Hippocampal formation (tissue), 2 donors: ENCODE measurements at places on chromosomes 16 and 17.

DNA sequence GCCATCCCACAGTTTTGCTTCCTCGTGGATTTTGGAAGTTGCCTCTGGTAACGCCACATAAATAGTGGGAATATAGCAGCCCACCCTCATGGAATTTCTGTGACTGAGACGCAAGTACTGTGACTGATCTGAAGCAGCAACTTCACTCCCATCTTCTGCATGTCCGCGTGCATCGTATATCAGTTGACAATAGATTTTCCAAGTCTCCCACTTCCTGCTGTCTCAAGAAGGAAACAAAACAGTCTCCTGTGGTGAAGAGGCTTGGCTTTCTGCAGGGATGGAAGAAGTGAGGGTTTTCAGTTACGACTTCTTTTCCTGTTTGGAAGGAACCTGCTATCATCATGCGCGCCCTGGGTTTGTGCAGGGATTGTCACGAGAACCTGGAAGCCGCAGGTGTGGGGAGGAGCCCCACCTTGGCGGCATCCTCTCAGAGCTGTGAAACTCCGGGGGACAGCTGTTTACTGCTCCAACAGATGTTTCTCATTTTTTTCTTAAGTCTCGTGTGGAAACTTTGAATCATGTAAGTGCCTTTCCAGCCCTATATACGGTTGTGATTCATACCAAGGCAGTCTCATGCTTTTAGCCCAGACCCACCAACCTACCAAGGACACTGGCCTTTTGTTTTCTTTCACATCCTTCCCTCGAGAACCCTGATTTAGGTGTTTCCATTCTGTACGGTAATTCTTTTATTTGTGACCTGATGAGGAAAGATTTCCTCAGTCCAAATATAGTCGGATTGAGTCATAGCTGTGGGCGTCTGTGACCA, 57.5 kb downstream of the WIPI1 start:
- DNase-seq: no peak

- DNase-seq: no peak
Measured at GRCh38 chr16:13155780-13156179, 254.4 kb downstream of the SHISA9 start.

DNA sequence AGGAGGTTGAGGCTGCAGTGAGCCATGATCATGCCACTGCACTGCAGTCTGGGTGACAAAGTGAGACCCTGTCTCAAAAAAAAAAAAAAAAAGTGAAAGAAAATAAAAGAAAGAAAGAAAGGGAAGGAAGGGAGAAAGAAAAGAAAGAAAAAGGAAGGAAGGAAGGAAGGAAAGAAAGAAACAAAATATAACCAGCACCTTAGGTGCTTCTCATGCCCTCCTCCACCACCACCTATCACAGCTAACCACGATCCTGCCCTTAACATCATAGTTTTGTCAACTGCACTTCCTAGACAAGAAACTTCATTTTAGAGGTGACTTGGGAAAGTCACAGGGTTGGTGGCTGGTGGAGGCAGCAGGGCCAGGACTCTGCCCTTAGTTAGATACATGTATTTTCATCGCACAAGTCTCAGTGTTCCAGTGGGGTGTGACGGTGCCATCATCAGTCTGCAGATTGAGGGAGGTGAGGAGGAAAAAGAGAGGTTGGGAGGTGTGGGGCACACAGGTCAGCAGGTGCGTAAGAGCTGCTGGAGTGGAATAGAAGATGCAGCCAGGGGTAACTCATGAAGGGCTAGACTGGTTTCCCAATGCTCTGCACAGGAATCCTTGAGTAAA, 10.0 kb downstream of the SUPT4H1 start:
- no peak for DNase-seq

DNA sequence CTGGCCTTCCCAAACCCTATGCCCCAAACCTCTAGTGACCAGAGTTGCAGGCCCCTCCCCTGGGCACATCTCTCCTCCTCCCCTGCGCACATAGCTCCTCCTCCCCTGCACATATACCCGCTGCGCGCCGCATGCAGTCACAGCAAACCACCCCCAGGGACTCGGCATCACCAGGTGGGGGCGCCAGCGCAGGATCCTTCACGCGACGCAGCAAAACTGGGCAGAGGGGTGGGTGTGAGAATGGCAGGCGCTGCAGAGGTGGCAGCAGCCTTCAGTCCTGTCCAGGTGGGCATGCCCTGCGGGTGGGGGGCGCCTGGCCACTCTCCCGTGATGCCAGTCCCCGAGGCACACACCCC, 5.6 kb downstream of the CORO6 start:
- DNase-seq: peak; percentile 83

DNA sequence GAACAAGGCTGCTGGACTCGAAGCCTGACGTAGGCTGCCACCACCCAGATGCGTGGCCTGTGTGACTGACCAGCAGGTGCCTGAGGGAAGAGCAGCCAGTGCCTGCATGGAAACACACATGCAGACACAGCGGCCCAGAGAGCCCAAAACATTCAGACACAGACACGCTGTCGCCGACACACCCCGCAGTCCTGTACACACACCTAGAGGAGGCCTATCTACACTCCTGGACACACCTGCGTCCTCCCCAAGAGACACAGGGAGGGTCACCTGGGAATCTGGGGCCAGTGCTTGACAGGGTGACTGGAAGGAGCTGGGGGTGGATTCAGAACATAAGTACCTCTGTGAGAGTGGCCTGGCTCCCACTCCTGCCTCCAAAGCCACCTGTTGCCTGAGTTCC, 6.1 kb upstream of the TSPOAP1 start:
- no peak for DNase-seq

DNA sequence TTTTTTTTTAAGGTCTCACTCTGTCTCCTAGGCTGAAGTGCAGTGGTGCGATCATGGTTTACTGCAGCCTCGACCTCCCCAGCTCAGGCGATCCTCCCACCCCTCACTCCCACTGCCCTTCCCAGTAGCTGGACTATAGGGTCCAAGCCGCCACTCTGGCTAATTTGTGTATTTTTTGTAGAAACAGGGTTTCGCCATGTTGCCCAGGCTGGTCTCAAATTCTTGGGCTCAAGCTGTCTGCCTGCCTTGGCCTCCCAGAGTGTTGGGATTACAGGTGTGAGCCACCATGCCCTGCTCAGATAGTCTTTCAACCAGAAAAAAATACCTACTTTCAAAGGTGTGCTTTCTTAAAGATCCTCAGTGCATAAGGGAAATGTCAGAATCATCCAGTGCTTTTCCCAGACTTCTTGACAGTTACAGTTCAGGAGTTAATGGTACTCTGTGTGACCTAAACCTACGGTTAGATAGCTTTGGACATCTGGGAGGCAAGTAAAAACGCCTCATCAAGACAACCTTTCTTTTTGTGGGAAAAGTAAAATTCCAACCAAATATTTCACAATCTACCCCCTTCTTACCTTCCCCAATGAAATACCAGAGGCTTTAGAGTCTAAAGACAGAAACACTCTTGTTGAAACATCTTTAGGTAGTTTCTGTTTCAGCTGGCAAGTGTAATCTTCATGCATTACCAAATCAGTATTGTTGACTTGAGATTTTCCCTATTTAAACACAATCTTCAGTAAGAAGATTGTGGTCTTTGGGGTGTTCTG, 6.8 kb downstream of the RSPRY1 start:
- DNase-seq: no peak

- DNase-seq: no peak
Measured at GRCh38 chr16:87921236-87921773, 15.0 kb downstream of the CA5A start.

DNA sequence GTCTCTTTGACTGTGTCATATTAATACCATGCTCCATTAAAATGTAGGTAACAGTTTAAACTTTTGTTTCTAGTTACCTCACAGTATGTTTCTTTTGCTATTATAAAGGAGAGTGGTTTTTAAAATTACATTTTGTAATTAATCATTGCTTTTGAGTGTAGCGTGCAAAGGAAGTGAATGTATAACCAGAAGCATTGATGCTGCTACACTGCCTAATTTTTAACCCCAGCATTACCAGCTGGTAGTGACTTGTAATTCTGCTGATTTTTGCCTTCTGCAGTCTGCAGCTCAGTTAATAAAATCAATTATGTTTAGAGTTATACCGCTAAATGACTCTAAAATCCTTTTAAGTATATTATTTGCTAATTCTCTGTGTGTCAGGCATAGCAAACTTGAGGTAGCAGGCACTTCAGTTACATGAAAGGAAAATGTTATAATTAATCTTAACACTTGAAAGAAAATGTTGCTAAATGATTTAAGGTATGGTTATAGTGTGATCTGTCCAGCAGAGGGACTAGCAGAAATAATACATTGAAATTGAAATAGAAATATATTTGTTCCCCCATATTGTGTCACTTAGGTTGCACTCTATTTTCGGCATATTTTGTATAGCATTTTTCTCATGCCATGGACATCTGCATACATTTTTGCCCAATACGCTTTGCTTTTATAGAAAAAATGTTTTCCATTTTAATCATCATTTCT, 388.5 kb downstream of the CNTNAP4 start:
- no peak for DNase-seq

GRCh38 chr17:74287031-74287602, 13.1 kb downstream of the DNAI2 start:
- no peak for DNase-seq

GRCh38 chr17:27283751-27284150, 10.2 kb upstream of the WSB1 start:
- DNase-seq: no peak

GRCh38 chr17:4566785-4567184, 6.4 kb upstream of the GGT6 start:
- DNase-seq: peak; percentile 39

DNA sequence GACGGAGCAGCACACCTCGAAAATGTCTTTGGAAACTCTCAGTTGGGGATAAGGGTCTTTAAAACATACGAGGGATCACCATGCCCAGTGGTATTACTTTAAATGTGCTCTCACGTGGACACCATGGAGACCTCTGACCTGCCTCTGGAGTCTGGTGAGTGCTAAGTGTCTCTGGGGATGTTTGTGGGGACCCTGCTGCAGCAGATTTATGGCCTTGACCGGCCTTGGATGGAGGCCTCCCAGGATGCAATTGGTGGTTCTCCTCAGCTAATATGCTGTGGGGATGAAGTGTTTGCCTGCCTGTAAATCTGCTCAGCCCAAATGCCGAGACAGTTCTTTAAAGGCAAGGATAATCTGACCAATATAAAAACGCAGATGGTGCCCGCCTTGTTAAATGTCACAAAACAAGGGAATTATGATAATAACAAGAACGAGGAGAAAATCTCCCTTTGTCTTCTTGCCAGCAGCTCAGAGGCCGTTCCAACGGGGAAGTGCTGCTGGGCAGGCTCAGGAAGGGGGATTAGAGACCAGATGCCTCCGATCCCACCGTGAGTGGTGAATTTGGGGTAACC, 154.4 kb downstream of the ABCC12 start:
- DNase-seq: no peak

- DNase-seq: no peak
Measured at GRCh38 chr16:84332975-84333684, 35.2 kb upstream of the ATP2C2 start.

GRCh38 chr16:14351647-14352046, 278.4 kb downstream of the PARN start:
- no peak for DNase-seq

DNA sequence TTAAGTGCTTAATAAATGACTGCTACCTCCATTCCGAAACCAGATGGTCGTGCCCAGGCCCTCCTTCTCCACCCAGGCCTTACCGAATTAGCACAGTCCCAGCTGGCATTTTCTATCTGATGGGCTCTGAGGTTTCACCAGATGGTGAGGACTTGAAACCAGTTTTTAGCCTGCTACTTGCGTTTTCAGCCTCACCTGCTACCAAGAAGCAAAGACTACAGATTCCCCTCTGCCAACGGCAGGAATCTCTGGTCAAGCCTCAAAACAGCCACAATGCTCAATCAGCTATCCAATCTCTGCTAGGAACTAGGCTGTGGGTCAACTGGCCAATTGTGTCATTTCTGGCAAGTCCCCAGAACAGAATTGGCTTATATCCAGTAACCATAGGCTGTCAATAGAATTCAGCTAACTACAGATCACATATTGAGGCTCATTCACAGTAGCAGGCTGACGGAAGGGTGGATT, 11.7 kb downstream of the PECAM1 start:
- no peak for DNase-seq

DNA sequence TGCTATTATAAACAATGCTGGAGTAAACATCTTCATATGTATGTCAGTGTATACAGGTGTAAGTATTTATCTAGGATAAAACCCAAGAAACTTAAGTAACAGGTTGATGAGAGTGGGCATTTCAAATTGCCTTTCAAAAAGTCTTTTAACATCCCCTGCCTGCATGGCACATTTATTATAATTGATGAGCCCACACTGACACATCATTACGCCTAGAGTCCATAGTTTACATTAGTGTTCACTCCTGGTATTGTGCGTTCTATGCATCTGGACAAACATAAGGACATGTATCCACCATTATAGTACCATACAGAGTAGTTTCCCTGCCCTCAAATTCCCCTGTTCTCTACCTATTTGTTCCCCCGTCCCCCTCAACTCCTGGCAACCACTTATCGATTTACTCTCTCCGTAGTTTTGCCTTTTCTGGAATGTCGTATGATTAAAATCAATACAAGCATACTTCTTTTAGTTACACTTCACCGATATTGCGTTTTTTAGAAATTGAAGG, 53.7 kb downstream of the NACA2 start:
- no peak for DNase-seq

DNA sequence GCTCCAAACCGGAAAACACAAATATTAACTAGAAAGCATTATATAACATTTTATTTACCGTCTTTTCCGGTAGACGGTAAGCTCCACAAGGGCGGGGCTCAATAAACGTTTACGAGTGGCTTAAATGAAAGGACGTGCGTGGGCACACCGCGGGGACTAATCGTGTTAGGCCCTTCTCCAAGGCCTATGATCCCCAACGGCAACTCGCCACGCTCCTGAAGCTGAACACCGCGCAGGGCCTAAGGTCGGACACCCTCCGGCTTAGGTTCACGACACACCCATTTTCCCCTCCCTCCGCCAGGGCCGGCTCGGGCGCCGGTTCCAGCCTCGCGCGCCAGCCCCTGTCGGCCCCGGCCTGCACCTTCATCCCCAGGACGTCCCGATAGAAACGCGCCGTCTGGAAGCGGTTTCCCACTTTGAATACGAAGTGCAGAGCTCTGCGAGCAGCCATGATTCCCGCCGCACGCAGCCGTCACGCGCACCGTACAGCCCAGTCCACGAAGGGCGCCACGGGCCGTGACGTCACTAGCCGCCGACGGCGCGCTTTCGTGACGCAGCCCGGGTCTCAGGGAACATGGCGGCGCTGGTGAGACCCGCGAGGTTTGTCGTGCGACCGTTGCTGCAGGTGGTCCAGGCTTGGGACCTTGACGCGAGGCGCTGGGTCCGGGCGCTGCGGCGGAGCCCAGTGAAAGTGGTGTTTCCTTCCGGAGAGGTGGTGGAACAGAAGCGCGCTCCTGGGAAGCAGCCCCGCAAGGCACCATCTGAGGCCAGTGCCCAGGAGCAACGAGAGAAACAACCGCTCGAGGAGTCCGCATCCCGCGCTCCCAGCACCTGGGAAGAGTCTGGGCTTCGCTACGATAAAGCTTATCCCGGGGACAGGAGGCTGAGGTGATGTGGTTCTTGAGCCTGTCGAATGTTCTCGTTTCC, at the start of the genes GLOD4 and MRM3:
Gene GLOD4 (minus strand): TSS at position 476 of the 927 bp plus-strand sequence. CDS start 25 bp downstream, at position 451.
Gene MRM3 (plus strand): TSS at position 549 of the 927 bp plus-strand sequence. CDS start 26 bp downstream, at position 575.
- DNase-seq: peak; percentile 60

- DNase-seq: no peak
Measured at GRCh38 chr16:55010492-55011160, 80.0 kb downstream of the IRX5 start.

GRCh38 chr17:63647065-63647725, 25.0 kb downstream of the MAP3K3 start:
- no peak for DNase-seq
